ENCODE measurements at places on chromosomes 1 and 21.

DNA sequence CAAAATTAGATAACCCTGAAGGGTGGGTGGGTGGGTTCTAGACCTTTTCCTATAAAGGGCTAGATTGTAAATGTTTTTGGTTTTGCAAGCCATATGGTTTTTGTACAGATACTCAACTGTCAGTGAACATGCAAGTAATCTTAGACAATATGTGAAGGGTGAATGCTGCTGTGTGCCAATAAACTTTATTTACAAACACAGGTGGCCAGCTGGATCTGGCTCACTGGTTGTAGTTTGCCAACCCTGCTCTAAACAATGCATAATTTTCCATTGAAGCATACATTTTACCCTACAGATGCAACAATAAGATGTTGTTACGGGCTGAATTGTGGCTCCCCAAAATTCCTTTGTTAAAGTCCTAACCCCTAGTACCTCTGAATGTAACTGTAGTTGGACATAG, 18.6 kb upstream of the TARBP1 start:
- no peak for DNase-seq

DNA sequence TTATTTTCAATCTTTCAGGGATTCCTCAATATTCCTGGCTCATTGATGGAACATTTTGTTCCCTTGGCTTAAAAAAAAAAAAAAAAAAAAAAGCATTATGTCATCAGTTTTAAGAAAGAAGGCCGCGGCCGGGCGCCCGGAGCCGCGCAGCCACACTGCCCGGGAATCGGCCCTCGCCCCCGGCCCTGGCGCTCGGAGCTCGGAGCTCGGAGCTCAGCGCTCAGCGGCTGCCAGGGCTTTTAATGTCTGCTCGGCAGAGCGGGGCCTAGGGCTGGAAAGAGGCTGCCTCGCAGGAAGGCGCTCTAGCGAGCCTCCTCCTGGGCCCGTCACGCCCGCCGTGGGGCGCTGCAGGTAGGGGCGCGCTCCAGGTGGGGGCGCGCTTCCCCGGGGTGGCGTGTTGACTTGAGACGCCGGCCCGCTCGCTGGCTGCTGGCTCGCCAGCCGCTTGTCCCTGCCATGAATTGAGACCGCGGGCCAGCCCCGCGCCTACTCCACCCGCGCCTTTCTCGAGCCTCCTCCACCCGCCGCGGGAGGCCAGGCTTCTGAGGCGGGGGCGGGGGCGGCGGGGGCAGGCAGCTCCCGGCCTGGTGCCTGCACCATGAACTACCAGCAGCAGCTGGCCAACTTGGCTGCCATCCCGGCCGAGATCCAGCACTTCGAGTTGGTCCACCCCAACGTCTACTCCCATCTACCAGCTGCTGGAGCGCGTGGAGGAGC, 5.4 kb upstream of the TDRD5 start:
- peak; percentile 88 for DNase-seq

GRCh38 chr1:190685676-190686075, 208.0 kb upstream of the BRINP3 start:
- no peak for DNase-seq

- no peak for DNase-seq
Observed at GRCh38 chr1:85707267-85707989, 805 bp downstream of the ZNHIT6 start.

DNA sequence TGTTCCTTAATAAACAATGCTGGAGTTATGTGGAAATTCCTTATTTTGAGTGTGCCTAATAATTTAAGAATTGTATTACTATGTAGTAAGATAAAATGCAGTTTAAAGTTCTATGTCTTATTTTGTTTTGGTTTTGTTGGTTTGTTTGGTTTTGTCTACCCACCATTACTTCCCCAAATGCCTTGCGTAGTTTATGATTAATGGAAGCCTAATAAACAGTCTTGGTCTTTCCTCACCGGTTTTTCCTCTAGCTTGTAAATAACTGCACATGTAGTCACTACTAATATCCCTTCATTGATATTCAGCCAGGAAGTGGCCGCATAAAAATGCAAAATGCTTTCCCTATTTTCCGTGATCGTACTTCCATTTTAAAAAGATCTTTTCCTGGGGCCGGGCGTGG, 2.9 kb downstream of the SDCCAG8 start:
- DNase-seq = no peak

GRCh38 chr1:244231572-244232315, 180.7 kb downstream of the ZBTB18 start:
- peak; percentile 70 for DNase-seq

- DNase-seq = peak; percentile 25
Observed at GRCh38 chr1:232704694-232705680, 75.1 kb upstream of the SIPA1L2 start.

All from NCI-H1105 treated with DMSO at 0.1 percent for 48 hours (cell line).